ENCODE measurements at places on chromosomes 5 and 9.
A peak's percentile ranks its signal among the peaks of the same experiment; 100 is the strongest.

- DNase-seq, result no peak
These were observed 20.0 kb downstream of the ZNF366 start for GRCh38 chr5:72487177-72487576.

GRCh38 chr5:138032028-138032571 is 779 bp downstream of the FAM13B start:
- no peak for DNase-seq

GRCh38 chr9:69757996-69758675 is 1.7 kb downstream of the PTAR1 start:
- peak; percentile 12 for DNase-seq

DNA sequence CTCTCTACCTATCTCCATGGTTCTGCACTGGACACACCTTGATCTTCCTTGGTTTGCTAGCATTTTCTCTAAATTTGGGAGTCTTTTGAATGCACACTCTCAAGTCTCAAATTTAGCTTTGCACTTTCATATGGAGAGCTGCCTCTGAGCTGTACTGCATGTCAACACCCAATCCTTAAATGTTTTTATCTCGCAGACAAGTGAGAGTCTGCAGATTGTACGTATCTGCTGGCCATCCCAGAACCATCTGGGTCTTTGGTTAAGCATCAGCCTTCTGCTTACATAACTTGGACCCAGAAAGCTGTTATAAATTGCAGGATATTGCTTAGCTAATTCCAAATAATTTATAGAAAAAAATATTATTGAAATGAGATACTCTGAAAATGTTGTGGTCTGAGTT is 111.4 kb upstream of the GRAMD2B start:
- no peak for DNase-seq

DNA sequence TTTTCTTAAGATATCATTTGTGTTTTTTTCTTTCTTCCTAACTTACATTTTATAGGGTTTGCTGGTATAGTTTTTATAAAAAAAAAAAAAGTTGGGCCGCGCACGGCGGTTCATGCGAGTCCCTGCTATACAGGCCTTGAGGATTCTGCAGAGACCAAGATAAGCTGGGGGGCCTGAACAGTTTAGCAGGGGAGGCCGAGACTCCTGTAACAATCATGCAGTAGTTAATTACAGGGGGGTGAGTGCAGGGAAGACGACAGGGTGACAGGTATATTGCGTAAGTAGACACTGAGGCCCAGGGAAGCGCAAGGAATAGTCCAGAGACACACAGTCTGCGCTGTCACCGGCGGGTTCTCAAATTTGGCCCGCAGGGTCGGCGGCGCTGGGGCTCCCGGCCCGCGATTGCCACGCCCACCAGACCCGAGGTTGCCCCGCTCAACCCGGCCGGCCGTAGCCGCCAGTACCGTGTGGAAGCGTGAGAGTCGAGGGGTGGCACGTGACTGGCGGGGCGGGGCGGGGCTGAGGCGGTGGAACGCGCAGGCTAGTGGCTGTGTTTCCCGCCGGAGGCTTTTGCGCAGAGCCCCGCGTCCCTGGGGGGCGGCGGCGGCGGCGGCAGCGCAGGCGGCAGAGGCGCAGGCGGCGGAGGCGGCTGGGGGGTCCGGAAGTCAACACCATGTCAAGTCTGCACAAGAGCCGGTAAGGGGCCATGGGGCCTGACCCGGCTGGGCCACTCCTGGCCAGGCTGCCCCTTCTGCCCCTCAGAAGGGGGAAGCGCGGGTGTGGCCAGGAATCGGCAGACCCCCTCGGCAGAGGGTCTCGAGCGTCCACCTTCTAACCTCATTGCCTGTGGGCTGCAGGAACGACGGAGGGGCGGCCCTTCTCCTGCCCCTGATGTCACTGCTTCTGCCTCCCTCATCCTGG is at the start of gene TBC1D13:
Gene TBC1D13 (plus strand): TSS at position 573 of the 921 bp plus-strand sequence. CDS start 101 bp downstream, at position 674.
- peak; percentile 76 for DNase-seq

DNA sequence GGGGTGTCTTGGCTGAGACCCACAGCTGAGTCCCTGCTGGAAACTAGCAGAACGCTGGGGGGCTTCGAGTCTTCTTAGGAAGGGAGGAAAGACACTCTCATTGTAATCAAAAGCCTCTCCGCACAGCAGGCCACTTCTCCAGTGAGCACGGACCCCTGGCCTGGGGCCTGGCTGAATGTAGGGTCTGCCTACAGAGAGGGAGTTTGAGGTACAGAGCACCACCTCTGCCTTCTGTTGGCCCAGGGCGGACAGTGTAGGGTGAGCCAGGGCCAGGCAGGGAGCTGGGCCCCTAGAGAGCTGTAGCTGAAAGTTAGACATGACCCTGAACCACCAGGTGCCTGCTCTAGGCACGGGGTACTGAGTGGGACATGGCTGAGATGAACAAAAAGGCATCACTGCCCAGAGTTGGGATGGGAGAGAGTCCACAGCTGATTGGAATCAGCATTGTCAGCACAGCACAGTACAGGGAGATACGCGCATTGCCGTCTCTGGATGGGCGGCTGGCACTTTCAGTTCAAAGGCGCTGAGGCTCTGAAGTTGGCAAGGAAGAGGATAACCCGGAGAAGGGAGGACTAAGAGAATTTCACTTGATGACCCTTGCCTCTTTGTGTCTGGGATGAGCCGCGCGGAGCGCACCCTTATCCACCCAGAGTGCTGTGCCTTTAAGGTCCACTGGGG is 363 bp upstream of the SLC25A48 start:
- no peak for DNase-seq

GRCh38 chr5:173866243-173866857 is 21.8 kb upstream of the CPEB4 start:
- no peak for DNase-seq

DNA sequence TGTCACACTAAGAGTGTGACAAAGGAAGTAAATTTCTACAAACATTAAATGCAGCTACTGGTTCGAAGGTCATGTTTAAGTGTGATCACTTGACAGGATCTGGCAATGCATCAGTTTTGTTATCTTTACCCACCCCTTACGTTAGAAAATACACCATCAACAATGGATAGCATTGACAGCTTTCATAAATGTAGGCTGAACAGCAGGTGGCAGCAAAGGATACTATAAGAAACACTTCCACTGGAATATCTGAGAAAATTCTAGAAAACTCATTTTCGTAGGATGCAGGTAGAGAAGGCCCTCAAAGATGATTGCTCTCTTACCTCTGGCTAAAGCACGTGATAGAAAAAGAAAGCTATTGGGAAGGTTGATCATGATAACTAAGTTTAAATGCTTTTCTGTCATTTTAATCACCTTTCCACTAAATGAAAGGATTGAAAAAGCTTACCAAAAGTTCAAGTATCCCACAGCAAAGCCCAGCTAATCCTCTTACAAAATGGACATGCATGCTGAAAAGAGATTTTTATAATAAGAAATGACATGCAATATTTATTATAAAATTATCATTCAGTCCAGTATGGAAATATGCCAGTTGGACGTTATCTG is 292.5 kb downstream of the PARP8 start:
- no peak for DNase-seq

GRCh38 chr9:72906810-72907209 is 46.0 kb downstream of the ALDH1A1 start:
- DNase-seq, result no peak

DNA sequence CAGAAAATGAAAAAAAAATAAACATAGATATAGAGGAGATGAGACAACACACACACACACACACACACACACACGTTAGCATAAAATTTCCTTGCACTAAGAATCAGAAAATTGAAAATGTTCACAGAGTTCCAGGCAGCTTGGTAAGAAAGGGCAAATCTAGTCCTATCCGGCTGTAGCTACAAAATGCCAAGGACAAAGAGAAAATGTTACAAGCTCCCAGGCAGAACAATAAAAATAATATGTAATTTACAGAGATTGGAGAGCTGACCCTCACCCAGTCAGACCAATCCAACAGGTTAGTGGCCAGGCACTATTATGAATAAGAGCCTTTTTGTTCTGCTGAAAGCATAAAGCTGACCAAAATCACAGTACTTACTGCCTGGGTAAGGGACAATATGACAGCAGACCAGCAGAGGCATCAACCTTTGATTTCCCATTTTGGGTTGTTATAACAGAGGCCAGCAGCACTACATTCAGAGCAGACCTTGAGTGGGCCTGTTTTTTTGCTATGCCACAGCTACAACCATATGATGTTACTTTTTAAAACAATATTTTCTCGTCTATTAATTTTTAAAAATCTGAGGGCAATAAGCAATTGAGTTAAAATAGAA is 892.6 kb downstream of the TAF11L14 start:
- DNase-seq, result no peak

- no peak for DNase-seq
These were observed 499.5 kb upstream of the BRINP1 start for GRCh38 chr9:119868694-119869093.

- no peak for DNase-seq
These were observed 9.3 kb downstream of the FBN2 start for GRCh38 chr5:128528637-128529255.

DNA sequence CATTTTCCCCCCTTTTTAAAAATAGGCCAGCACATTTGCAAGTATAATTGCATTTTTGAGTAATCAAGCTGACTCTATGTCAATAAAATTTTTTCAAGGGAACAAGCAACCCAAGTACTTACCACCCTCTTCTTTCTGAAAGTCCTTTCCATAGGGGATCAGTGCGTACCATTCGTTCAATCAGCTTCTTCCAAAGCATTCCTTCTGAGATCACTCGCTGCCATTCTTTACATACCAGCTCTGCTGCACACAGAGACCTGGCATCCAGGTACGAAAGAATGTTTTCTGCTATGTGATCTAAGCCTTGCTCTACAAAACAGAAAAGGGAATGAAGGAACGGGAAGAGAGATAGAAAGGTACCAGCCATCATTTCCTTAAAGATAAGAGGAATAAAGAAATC is 106.6 kb downstream of the FBXW11 start:
- DNase-seq, result no peak

DNA sequence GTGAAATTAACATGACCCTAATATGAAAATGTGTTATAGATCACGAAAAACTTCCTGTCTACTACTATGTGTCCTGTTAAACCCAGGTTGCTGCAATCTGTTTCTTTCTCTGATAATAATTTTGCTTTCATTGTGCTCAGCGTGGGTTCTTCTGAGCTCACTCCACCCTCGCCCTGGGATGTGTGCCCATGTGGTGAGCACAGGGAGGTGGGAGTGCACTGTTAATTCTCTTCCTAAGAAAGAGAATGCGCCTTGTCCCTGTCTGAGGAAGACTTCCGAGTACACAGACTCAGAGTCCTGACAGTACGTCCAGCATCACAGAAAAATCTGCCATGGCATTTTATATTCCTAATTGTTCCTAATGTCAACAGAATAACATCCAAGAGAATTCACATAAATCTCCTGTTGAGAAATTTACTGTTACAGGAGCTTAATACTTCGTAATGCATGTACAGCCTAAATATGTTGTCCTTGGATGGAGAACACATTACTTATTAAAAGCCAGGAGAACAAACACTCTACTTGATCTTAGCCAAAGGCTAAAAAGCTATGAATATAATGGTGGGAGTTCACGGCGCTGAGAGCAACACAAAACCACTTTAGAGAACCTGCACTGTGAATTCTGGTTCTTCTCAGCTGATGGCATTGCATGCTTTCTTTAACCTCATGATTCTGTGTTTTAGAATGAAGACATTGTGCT is 102.6 kb downstream of the PDE4D start:
- no peak for DNase-seq

GRCh38 chr5:91478096-91478495 is 95.0 kb upstream of the ARRDC3 start:
- no peak for DNase-seq

GRCh38 chr5:170773024-170773985 is 10.2 kb upstream of the GABRP start:
- DNase-seq, result no peak

DNA sequence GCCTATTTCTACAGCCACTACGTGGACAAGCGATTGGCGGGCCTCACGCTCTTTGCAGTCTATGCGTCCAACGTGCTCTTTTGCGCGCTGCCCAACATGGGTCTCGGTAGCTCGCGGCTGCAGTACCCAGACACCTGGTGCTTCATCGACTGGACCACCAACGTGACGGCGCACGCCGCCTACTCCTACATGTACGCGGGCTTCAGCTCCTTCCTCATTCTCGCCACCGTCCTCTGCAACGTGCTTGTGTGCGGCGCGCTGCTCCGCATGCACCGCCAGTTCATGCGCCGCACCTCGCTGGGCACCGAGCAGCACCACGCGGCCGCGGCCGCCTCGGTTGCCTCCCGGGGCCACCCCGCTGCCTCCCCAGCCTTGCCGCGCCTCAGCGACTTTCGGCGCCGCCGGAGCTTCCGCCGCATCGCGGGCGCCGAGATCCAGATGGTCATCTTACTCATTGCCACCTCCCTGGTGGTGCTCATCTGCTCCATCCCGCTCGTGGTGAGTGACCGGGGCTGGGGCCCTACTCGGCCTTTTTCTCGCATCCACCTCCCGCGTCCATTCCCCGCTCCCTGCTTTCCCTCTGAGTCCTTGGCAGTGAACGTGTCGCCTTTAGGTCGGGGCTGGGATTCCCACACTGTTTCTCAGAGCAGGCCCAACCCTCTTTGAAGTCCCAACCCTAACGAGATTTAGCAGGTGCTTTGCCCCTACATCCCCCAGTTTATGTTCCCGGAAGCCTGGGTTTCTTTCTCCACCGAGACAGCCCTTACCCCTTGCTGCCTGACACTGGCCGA is 1.8 kb downstream of the PTGER4 start:
- no peak for DNase-seq

- no peak for DNase-seq
These were observed 25.7 kb upstream of the EEIG1 start for GRCh38 chr9:128006332-128006996.

- no peak for DNase-seq
These were observed 100.4 kb downstream of the RGS3 start for GRCh38 chr9:113563826-113564497.

GRCh38 chr9:93893899-93894690 is 61.1 kb downstream of the BARX1 start:
- DNase-seq, result no peak

- DNase-seq, result no peak
These were observed 105.2 kb upstream of the ITGA1 start for GRCh38 chr5:52682492-52682891.

GRCh38 chr5:149271716-149272563 is at the start of gene AFAP1L1:
AFAP1L1 (plus strand) TSS chr5:149271859; CDS start chr5:149271969, 110 bp downstream.
- no peak for DNase-seq

- DNase-seq, result no peak
These were observed 66.1 kb downstream of the TTC39B start for GRCh38 chr9:15240927-15241326.

All from NCI-H2107 (cell line).